ENCODE measurements at places on chromosomes 13 and 19. TPM values are rescaled to one million over a fixed set of nuclear protein-coding genes. Genes with fewer than 3 reads are reported as not detected.

Gene SIGLEC6
- not detected for total RNA-seq

Gene ZSCAN4
- not detected for total RNA-seq

Gene C19orf73
- 1.8 TPM for total RNA-seq

Gene LILRB2
- total RNA-seq, result not detected

Gene GPR4
- not detected for total RNA-seq

Gene ATP1A3
- total RNA-seq, result 3.4 TPM

Gene ZNF112
- total RNA-seq, result not detected

Gene EDDM13
- not detected for total RNA-seq

- no peak for DNase-seq
Observed at GRCh38 chr13:52845334-52845761, 3.1 kb downstream of the PCDH8 start.

GRCh38 chr13:92459306-92459705 lies 767.3 kb upstream of the GPC6 start:
- DNase-seq, result no peak

GRCh38 chr19:47486900-47487299 lies 2.9 kb upstream of the KPTN start:
- peak; percentile 47 for DNase-seq

- DNase-seq, result no peak
Observed at GRCh38 chr13:34884366-34884765, 57.7 kb upstream of the NBEA start.

DNA sequence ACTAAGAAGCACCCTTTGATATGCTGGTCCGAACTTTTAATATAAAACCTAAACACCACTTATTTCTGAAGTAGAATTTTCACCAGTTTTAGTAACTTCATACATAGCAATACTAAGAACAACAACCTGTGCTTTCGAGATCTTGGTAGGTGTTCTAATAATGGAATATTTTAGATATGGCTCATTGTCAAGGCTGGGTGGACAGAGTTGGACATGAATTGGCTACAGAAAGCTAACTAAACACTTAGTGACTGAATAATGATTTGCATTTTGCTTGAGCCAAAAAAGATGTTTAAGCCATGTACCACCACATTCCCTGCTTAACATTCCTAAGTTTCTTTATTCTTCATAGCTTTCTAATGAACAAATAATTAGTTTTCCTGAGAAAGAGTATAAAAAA lies 344.3 kb upstream of the SGCG start:
- no peak for DNase-seq

DNA sequence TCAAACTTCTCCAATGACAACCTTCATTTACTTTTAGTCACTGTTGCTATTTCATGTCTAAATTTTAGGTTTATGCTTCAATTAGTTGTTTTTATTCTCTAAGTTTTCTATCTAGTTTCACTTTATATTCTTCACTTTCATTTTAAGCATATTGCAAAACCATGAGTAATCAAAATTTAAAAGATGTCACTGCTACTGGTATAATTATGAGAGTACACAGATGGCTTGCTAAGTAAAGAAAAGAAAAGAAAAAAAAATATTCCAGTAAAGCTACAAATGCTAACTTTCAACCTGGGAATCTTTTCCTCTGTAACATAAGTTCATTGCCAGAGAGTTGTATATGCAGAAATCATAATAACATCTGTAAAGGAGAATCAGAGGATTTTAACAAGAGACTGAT lies 1624.7 kb downstream of the PCDH9 start:
- DNase-seq, result no peak

- DNase-seq, result no peak
Observed at GRCh38 chr19:55319785-55320184, 5.4 kb downstream of the TMEM150B start.

GRCh38 chr13:85741017-85741416 lies 58.2 kb downstream of the SLITRK6 start:
- no peak for DNase-seq

- DNase-seq, result peak; percentile 71
Observed at GRCh38 chr19:49591731-49592485, 926 bp downstream of the PRR12 start.

- no peak for DNase-seq
Observed at GRCh38 chr13:40063703-40064102, 408.2 kb downstream of the COG6 start.

DNA sequence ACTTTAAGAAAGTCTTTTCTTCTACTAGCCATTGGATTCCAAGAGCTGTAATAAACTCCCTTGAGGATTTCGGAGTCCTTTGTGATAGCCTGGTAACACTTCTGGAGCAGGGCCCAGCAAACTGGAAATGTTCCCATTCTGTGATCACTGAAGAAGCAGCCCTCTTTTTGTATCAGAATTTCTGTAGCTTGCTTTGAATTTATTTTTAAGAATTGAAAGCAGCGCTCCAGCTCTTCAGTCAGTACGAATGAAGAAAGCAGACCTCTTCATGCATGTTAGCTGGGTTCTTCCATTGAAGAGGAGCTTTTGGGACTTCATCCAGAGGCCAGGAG lies 141.5 kb downstream of the AKAP11 start:
- no peak for DNase-seq

DNA sequence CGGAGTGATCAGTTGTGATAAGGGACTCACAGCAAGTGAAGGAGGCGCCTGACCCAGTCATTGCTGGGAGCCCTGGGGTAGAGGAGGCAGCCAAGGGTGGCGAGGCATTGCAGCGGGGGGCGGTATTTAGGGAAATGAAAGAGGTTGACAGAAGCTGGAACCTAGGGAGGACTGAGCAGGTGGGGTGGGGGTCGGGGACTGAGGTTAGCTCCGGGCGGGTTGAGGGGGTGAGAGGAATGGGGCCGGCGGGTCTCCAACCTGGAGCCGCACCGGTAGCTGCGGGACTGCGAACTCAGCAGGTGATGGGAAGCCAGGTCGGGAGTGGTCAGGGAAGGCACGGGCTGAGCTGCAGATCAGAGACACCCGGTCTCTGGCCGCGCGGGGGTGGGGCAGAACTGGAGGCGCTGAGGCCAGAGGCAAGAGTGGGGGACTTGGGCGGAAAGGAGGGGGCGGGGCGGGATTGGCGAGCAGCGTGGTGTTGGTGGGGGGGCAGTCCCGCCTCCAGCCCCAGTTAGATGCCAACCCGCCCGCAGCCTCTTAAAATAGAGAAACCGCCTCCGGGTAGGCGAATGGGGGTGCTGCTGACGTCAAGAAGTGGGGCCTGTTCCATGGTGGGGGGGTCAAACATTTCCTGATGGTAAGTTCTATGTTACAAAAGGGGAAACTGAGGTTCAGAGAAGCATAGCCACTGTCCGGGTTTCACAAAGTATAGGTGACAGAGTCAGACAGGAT lies 1.5 kb downstream of the MAST3 start:
- peak; percentile 63 for DNase-seq

GRCh38 chr13:53089951-53090350 lies 61.3 kb downstream of the OLFM4 start:
- no peak for DNase-seq

DNA sequence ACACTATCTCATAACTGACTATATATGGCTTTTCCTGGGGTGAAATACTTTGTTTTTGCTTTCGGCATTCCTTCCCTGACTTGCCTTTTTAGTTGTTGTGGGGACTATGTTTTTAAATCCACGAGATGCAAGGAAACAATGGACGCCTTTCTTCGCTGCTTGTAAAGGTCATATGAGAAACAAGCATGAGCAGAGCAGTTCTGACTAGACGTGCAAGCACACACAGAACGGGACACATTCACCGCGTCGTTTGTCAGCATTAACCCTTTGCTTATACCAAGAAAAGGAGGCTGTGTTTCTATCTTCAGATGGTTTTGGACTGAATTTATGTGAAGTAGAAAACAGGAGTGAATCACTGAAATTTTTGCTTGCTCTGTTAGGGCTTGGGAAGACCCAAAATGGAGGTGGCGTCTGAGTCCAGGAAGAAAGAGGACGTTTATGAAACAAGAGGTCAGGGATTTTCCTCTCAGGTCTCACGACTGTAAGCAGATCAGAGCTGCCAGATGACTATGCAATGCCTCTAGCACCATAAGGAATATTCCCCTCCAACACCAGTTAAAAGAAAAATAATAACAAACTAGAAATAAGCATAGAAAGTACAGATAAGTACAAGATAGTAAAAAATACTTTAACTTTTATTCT lies 358.9 kb downstream of the DLEU7 start:
- no peak for DNase-seq

DNA sequence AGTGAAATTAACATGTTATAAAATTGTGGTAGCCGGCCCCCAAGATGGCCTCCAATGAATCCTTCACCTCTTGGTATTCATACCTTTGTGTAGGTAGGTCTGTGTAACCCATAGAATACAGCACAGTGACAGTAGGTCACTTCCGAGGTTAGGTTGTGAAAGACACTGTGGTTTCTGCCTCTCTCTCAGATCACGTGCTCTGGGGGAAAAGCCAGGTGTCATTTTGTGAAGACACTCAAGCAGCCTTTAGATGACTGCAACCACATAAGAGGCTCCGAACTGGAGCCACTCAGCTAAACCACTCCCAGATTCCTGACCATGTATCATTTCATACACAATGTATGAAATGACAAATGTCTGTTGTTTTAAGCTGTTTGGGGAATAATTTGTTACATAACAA lies 9.8 kb upstream of the USPL1 start:
- DNase-seq, result peak; percentile 86

DNA sequence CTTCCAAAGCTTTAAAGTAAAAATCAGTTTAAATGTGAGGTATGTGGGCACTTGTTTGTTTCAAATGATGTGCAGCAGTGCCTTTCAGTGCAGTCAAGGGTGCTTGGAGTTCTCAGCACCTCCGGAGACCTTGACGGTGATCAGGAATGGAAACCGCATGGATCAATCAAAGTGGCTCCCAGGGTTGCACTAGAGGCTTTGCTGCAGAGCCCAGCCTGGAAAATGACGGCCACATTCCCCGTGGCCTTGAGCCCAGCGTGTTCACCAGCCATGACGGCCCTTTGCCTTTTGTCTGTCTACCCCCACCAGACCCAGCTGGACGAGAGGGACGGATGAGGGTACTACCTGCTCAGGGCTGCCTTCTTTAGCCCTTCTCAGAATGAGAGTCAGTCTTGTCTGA lies 320.0 kb downstream of the TEX29 start:
- no peak for DNase-seq

DNA sequence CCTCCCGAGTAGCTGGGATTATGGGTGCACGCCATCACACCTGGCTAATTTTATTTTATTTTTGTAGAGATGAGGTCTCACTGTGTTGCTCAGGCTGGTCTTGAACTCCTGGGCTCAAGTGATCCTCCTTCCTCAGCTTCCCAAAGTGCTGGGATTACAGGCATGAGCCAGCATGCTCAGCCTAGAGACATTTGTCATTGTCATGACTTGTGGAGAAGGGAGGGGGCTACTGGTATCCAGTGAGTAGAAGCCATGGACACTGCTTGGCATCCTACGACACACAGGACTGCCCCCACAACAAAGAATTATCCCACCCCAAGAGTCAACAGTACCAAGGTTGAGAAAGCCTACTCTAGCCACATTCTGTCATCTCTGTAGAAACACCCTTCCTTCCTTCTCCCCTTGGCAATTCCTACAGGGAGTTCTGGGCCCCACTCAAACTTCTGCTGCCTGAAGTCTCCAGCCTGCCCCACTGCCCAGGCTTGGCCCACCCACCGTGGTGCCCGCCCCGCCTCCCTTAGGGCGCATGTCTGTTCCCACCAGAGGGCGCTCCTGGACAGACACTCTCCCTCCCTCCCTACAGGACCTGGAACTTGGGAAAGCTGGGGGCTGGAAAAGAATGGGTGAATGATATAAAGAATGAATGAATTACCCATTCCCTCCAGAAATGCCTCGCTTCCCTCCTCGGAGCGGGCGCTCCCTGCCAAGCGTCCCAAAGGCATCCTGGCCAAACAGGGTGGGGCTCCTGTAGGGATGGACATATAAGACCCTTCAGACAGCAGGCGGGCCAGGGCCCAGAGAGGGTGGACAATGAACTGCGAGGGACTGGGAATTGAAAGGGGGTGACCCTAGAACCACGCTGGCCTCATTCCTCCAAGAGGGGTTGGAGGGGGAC lies 5.5 kb upstream of the EMP3 start:
- peak; percentile 87 for DNase-seq

DNA sequence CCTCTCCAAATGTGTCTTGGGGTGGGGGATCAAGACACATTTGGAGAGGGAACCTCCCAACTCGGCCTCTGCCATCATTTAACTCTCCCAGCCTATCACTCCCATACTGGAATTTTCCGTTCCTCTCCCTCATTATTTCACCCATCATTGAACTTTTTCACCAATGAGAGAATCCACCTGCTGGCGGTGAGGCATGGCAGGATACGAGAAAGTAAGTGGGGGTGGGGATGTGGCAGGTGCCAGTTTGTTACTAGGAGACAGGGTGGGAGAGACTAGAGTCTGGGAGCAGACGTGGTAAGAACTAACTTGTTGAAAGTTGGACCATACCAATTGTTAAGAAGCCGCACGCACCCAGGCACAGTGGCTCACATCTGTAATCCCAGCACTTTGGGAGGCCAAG lies 6.9 kb downstream of the GIPR start:
- DNase-seq, result no peak

DNA sequence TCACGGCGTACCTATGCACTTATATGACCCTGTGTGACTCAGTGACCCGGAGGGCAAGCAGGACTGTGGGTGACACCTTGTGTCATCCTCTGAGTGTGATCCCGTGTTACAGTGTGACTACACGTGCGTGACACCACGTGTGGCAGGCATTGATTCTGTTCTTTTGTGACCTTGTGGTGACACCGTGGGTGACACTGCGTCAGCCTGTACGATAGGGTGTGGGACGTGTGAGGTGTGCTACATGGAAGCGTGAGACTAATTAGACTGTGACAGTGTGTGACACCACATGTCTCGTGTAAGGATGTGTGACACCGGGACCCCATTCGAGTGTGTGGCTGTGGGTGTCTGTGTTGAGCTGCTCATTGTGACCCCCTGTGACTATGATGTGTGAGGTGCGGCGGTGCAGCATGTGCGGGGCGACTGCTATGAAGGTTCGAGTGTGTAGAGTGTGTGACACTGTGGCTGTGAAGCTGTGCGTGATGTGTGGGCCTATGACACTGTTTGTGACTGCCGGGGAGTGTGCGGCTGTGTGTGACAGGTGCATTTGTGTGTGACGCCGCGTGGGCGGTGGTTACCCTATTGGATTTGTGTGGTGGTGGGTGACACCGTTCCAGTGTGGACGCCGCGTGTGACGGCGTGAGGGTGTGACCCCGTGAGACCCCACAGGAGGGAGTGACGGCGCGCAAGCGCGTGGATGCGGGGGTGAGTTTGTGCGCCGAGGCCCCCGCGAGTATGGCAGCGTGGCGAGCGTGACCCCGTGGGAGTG lies 399 bp upstream of the SPTBN4 start:
- DNase-seq, result peak; percentile 81

- DNase-seq, result no peak
Observed at GRCh38 chr13:45332831-45333219, 8.2 kb downstream of the TPT1 start.
